Adrenal gland (tissue), 19 donors: ENCODE measurements at places on chromosomes 6 and 20.

DNA sequence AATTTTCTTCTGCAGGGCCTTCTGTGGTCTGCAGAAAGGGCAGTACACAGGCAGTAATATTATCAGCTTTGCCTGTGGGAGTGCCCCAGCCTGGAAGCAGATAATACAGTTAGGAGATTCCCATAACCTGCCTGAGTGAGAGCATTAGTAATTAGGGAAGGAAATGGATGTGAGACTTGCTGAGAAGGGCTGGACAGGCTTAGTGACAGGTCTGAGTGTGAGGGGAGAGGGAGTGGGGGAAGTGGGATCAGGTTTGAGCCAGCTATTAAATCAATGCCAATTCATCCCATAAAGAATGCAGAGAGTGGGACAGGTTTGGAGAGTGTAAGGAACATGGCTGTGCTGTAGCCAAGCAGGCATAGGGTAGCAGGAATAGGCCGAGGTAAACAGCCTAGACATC, 10.1 kb upstream of the CFAP206 start:
- no peaks in the 10 kb centered on the region for H3K36me3 ChIP-seq
- H3K4me1 ChIP-seq: no peaks in the 10 kb centered on the region
- no peak overlapping the region for H3K27ac ChIP-seq
- H3K27me3 ChIP-seq: no peaks in the 10 kb centered on the region
- H3K4me3 ChIP-seq: no peak overlapping the region
- DNase-seq: no peak

- no peak for DNase-seq
- no peaks in the 10 kb centered on the region for H3K27me3 ChIP-seq
- no peaks in the 10 kb centered on the region for H3K36me3 ChIP-seq
- H3K4me3 ChIP-seq: no peak overlapping the region
- H3K4me1 ChIP-seq: peaks cover 4% of the 10 kb centered on the region
Measured at GRCh38 chr6:20463396-20463795, 61.7 kb downstream of the E2F3 start.

DNA sequence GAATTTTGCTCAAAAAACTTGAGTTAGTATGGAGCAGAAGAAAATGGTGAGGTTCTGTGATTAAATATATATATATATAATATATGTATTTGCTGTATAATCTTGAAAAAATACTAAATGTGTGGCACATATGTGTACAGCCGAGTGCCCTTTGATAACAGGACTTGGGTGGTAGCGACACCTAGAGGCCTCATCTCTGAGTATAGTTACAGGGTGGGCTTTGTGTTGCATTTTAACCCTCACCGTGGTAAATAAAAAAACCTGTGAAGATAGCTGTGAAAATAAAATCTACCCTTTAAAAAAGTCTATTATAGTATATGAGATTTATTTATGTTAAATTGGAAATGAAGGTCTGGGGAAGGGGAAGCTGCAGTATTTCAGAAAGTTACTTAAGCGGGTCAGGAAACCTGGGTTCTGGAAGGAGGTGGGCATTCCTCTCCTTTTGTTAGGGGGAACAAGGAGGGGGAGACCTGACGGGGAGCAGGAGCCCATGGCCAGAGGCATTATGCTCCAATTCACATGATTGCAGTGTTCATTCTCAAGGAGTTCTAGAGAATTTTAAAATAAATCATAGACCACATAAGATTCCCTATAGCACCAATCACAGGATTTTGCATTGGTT, 82.7 kb downstream of the SH3BGRL2 start:
- peak; percentile 67 for DNase-seq
- no peaks in the 10 kb centered on the region for H3K4me1 ChIP-seq
- H3K27me3 ChIP-seq: peaks cover 3% of the 10 kb centered on the region

DNA sequence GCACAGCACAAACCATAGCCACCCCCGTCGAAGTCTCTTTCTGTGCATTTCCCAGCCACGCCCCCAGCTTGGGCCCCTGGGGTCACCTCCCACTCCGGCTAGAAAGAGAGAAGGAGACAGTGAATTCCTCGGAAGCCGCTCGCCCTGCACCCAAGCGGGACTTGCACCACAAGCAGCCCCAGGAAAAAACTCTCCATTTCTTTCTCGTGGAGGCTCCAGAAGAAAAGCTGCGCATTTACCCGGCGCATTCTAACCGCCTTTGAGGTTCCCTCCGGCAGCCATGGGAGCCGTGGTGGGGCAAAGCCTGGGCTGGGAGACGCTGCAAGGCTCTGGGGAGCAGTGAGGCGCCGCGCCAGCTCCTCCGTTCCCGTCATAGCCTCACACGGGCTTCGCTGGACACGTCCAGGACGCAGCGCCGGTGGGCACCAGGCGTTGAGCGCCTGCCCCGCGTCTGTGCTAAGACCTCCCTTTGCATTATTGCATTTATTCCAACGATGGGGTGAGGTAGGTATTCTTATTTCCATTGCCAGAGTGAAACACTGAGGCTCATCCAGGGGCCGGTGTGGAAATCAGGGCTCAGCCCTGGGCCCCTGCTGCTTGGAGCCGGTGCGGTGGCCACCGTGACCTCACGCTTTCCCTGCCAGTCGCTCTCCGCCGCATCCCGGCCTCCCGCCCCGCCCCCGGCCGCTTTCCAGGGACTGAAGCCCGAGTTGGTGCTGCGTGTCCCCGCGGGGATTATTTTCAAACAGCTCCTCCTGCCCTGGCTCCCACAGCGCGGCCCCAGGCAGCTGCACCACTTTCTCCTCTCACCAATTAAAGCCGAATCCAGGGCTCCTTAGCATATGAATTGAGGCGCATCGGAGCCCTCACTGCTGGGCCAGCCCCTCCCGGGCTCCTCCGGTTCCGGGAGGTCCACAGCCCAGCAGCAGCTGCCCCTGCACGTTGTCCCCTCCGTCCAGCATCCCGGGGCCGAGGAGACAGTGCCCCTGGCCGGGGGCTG, 148.3 kb upstream of the AFDN start:
- H3K4me1 ChIP-seq: no peaks in the 10 kb centered on the region
- peaks cover 17% of the 10 kb centered on the region for H3K27me3 ChIP-seq
- no peak overlapping the region for H3K4me3 ChIP-seq
- H3K36me3 ChIP-seq: no peaks in the 10 kb centered on the region
- DNase-seq: no peak

DNA sequence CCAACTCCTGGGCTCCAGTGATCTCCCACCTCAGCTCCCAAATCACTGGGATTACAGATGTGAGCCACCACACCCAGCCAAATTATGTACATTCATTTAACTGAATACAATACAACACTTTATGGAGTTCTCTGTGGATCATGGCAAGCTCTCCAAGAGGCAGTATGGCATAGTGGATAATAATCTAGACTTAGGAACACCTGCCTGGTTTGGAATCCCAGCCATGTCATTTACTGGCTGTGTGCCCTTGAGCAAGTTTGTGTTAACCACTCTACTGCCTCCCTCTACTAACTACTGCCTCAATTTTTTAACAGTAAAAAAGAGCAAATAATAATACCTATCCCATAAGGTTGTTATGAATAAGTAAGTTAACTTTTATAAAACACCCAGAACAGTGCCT, 1.9 kb upstream of the ETV7 start:
- H3K36me3 ChIP-seq: no peaks in the 10 kb centered on the region
- H3K27ac ChIP-seq: no peak overlapping the region
- H3K27me3 ChIP-seq: no peaks in the 10 kb centered on the region
- H3K4me3 ChIP-seq: no peak overlapping the region
- DNase-seq: no peak
- H3K4me1 ChIP-seq: peaks cover 8% of the 10 kb centered on the region

- no peaks in the 10 kb centered on the region for H3K27me3 ChIP-seq
- peak; percentile 46 for DNase-seq
- peaks cover 18% of the 10 kb centered on the region for H3K4me1 ChIP-seq
- H3K36me3 ChIP-seq: no peaks in the 10 kb centered on the region
- no peak overlapping the region for H3K4me3 ChIP-seq
Measured at GRCh38 chr20:17843246-17844132, 125.1 kb downstream of the SNX5 start.

DNA sequence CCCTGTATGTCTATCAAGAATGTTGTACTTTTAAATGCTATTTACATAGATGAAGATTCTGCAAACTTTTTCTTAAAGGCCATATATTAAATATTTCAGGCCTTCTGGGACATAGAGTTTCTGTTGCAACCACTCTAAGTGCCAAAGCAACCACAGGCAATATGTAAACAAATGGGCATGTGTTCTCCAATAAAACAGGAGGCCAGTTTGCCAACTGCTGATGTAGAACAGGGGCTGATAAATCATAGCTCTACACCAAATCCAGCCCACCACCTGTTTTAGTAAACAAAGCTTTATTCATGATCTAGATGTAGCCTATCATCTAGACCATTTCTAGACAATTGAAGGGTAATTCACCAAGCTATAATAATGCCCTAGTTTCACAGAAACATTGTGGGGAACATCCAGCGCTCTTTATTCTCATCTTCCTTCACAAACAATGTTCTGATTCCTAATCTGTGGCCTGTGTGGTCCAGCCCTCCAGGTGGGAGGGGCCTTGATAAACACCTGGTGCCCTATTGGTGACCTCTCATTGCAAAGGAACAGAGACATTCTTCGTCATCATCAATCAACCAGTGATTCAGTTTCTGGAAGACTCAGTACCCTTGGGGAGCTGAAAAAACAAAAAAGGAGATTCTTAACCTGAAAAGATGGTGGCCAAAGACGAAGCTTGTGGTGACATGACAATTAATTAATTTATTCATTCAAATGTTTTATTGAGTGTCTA, 80.2 kb downstream of the PREP start:
- no peak for DNase-seq
- peaks cover 6% of the 10 kb centered on the region for H3K4me1 ChIP-seq
- H3K27ac ChIP-seq: no peak overlapping the region
- no peaks in the 10 kb centered on the region for H3K27me3 ChIP-seq
- H3K4me3 ChIP-seq: no peak overlapping the region

- peaks cover 94% of the 10 kb centered on the region for H3K36me3 ChIP-seq
- peaks cover 14% of the 10 kb centered on the region for H3K4me1 ChIP-seq
- H3K27me3 ChIP-seq: no peaks in the 10 kb centered on the region
- no peak overlapping the region for H3K27ac ChIP-seq
Measured at GRCh38 chr20:17946040-17946439, 22.6 kb downstream of the SNX5 start.

- H3K36me3 ChIP-seq: no peaks in the 10 kb centered on the region
- H3K4me3 ChIP-seq: no peak overlapping the region
- no peaks in the 10 kb centered on the region for H3K4me1 ChIP-seq
- no peaks in the 10 kb centered on the region for H3K27me3 ChIP-seq
Measured at GRCh38 chr6:10449751-10450150, 34.9 kb upstream of the TFAP2A start.
